ENCODE measurements at places on chromosomes 2 and 18.

DNA sequence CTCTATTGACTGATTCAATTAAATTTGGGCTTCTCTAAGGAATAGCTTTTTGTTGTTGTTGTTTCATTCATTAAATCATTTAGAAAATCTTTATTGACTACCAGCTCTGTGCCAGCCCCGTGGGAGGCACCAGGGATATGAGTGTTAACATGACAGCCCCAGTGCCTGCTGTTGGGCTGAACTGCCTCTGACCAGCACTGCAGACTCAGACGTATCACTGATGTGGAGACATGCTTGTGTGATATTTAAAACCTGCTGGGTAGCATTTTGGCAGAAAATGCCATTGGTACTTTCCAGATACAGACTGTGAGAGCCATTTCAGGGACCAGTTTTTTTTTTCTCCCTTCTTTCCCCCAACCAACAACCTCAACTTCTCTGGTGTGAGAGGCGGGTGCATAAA is 38.6 kb upstream of the KCNF1 start:
- DNase-seq = no peak

- no peak for DNase-seq
Measured at GRCh38 chr2:42135381-42136312, 33.5 kb upstream of the EML4 start.

DNA sequence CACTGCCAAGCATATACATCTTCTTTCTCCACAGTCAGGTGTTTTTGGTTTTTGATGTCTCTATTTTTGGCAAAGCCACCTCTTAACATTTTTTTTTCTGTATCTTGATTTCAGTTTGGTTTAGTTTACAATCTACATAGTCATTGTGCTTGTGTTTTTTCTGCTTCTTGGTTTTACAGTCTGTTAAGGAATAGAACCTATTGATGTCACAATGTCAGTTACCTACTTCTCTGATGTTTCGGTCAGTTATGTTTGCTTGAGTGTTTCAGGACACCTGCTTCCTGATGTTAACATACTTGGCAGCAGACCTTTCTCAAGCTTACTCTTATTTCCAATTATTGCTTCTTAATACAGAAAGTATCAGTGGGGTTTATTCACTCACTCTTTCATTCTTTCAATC is 253.3 kb downstream of the SPAG16 start:
- DNase-seq = no peak

DNA sequence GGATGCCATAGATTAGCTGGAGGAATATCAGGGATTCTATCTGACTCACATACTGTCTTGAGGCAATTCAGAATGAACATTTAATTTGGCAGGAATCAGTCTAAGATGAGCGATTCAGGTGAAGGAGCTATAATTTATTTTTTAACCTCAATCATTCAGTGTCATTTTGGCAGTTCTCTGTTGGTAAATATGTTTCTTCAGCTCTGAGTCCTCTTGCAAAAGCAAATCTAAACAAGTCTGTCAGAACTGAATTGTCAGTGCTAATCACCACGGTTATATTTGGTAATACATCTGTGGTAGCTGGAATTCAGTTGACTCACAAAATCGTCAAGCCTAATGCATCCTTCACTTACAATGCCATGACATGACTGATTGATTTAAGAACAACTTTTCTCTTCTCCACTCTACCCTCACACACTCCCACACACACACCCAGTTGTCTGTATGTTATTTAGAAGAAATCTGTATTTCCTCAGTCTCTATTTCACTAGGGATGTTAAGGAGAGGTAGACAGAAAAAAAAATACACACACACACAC is 516.6 kb upstream of the NXPH2 start:
- no peak for DNase-seq

- DNase-seq = no peak
Measured at GRCh38 chr2:171410624-171411023, 23.2 kb downstream of the METTL8 start.

- no peak for DNase-seq
Measured at GRCh38 chr18:58516514-58517285, 112.2 kb downstream of the ALPK2 start.

GRCh38 chr2:226838722-226839121 is 2.9 kb downstream of the RHBDD1 start:
- no peak for DNase-seq

DNA sequence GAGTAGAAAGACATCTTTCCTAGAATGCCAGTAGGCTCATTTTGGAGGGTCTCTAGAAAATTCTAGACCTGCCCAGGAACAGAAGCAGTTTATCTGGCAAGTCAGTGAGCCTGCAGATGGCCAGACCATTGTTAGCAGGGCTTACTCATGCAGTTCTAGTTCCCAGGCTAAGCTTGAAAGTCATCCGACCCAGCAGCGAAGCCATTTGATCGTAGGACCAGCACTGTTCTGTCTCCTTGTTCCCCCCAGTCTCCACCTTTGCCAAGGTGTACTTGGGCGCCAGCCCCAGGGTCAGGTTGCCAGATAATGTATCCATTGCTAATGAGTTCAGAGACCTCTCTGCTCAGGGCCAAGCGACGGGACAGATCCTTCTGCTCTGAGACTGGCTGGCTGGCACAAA is 70.1 kb downstream of the EPAS1 start:
- no peak for DNase-seq

GRCh38 chr2:122028371-122029100 is 273.1 kb downstream of the TSN start:
- DNase-seq = peak; percentile 72

GRCh38 chr2:128310094-128310716 is 8.5 kb downstream of the HS6ST1 start:
- DNase-seq = no peak

- peak; percentile 72 for DNase-seq
Measured at GRCh38 chr2:143946436-143947391, 573.2 kb downstream of the ZEB2 start.

GRCh38 chr2:162317058-162317742 is 1.3 kb downstream of the IFIH1 start:
- no peak for DNase-seq

DNA sequence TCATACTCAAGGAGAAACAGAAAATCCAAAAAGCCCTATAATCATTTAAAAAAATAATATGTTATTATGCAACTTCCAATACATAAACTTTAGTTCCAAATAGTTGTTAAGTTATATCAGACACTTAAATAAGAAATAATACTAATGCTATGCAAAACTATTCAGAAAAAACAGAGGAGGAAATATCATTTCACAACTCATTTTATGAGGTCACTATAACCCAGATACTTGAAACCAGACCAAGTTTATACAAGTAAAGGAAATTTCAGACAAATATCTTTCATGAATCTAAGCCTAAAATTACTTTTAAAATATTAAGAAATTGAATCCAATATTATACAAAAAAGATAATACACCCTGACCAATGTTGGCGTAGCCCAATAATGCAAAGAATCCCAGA is 260.8 kb downstream of the CD226 start:
- DNase-seq = peak; percentile 19

GRCh38 chr2:8636721-8637636 is 44.9 kb upstream of the ID2 start:
- DNase-seq = no peak

DNA sequence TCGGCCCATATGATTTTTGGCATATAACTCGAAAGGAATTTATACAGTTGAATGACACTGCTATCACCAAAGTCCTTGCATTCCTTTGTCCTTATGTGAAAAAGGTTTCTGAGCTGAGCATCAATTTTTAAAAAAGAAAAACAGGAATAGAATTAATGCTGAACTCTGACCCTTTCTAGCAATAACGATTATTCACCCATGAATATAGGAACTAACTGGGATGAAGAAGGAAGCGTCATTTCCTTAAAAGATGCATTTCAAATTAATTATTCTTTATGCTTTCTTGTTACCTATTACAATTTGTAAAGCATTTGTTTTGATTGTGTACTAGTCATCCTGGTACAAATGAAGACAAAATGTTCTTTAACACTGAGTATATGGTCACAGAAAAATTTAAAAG is 19.3 kb downstream of the TMEM247 start:
- DNase-seq = no peak

- no peak for DNase-seq
Measured at GRCh38 chr2:74292751-74293150, 50.5 kb downstream of the SLC4A5 start.

- no peak for DNase-seq
Measured at GRCh38 chr18:75132931-75133525, 75.9 kb downstream of the PTGR3 start.

GRCh38 chr2:148957023-148957422 is 81.5 kb upstream of the LYPD6B start:
- no peak for DNase-seq

GRCh38 chr18:46939337-46939963 is 22.0 kb downstream of the KATNAL2 start:
- DNase-seq = peak; percentile 10

DNA sequence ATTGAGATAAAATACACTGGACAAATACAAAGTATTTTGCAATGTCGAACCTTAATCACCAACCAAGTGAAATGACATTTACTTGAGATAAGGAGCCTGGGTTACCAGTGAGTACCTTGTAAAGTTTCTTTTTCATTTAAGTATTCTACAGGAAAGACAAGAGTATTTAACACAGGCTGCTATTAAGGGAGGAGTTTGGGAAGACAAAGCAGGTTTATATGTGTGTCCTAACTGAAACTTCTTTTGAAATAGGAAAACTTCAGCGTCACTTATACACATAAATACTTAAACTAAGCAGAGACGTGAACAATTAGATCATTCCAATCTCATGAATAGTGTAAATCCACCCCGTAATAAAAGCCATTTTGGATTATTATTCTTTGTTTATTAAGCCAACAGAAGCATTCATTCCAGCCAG is 126.7 kb upstream of the CYP26B1 start:
- no peak for DNase-seq

GRCh38 chr2:58378152-58378551 is 137.0 kb upstream of the FANCL start:
- no peak for DNase-seq

DNA sequence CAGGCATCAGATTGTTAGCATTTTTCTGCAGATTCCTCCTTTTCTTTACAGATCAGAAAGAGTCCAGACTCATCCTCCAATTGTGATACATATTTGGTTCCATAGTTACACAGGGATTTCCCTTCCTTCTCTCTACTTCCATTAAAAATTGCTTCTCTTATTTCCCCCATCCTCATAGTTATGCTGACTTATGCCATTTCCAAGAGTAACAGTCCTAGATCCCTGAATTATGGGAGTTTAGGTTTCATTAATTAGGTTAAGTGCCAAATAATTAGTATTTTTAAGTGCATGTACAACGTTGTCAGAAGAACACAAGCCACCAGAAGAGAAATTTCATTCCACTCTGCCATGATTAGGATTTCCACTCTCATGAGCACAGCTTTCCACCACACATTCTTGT is 198.5 kb downstream of the BARD1 start:
- DNase-seq = no peak

DNA sequence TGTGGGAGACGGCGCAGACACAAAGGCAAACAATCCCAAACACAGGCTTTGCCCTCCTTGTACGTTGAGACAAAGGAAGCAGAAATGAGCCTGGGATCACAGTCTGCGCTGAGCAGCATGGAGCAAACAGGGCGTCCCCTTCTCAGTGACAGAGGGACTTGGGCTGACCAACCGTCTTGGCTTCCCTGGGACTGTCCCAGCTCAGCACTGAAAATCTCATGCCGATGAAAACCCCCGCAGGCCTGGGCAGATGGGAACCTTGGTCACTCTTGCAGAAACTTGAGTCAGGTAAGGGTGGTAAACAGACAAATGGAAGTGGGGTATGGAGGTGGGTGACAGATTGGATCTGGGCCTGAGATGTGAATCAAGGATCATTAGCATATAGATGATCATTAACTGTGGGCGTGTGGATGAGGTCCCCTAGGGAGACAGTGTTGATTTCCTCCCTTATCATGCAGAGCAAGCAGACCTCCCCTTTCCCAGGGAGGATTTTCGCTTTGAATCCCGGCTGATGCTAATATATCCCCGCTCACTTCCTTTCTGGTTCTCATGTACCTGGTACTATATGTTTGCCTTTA is 19.1 kb upstream of the SH3BP4 start:
- no peak for DNase-seq

- no peak for DNase-seq
Measured at GRCh38 chr2:84481702-84482101, 22.6 kb upstream of the SUCLG1 start.

- DNase-seq = peak; percentile 31
Measured at GRCh38 chr2:174931724-174932123, 73.5 kb downstream of the CHN1 start.

- DNase-seq = no peak
Measured at GRCh38 chr18:10213526-10213925, 240.9 kb upstream of the APCDD1 start.

DNA sequence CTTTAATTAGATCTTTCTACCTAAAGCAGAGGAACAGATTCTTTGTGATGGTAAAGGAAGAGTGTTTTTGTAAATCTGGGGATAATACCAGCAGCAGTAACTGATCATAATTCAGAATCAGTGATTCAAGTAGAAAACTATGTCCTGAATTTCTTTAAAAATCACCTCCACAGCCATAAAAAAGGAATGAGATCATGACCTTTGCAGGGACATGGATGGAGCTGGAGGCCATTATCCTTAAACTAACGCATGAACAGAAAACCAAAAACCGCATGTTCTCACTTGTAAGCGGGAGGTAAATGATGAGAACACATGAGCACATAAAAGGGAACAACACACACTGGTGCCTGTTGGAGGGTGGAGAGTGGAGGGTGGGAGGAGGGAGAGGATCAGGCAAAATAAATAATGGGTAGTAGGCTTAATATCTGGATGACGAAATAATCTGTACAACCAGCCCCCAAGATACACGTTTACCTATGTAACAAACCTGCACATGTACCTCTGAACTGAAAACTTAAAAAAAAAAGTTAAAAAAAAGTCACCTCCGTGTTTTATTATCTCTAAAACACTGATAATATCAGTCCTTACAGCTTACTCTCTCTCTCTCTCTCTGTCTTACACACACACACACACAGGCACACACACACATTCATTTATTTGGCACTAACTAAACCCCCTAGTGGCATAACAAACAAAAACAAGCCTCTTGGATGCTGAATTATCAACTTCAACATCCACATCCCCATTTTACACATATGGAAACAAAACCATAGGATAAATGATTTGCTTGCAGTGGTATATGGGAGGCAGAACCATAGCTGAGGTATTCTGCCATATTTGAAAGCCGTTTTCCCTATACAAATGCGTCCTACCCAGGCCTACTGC is 1.4 kb downstream of the TM4SF20 start:
- no peak for DNase-seq

GRCh38 chr2:56613920-56614319 is 430.1 kb downstream of the CCDC85A start:
- peak; percentile 64 for DNase-seq

DNA sequence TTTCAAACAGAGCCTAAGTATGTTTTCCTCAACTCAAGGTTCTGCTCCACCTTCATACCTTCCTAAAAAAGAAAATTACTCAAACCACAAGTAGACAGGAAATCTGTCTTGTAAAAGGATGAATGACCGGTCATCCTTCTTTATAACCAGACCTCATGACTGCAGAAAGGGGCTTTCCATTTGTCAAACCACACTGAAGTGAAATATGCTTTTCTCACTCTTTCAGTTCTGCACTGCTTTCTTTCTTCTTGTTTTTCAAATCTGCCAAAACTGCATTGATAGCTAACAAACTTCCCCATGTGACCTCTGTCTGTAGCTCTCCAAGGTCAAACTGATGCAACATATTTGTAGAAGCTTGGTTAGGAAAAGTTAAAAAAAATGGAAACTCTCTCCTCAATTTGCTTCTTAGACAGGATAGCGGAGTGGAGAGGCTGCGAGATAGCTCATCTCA is 308.9 kb upstream of the CCDC68 start:
- no peak for DNase-seq

GRCh38 chr2:187093771-187094412 is 244.9 kb upstream of the ZSWIM2 start:
- no peak for DNase-seq
